ENCODE measurements at places on chromosomes 6 and 20.

DNA sequence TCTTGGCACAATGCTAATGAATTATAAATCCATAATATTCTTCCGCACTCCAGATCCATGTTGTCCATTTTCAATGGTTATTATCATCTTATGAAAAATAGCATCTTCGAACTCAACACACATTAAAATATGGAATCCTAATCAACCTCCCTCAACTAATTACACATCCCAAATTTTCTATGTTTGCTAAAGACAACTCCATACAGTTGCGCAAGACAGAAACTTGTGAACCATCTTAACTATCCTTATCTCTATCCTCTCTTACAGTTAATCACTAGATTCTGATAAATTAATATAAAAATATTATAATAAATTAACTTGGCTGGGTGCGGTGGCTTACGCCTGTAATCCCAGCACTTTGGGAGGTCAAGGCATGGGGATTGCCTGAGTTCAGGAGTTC, 38.3 kb upstream of the TFAP2B start:
- no peak for DNase-seq

GRCh38 chr6:56750686-56751085, 108.0 kb upstream of the DST start:
- DNase-seq = no peak

DNA sequence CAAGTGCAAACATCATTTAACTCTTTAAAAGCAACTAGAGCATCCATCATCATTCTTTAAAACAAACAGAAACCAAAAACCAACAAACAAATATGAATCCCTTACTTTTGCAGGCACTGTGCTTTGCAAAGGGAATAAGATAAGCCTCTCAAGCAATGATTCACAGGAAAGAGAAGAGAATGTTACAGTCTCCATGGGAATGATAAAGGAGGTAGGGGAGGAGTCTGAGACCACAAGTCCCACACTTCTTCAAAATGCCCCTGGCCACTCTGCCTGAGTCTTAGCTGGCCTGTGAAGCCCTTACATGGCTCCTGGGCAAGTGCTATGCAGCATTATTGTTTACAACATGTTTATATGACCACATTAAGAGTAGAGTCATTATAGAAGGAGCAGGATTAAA, 257.7 kb upstream of the MARCKS start:
- DNase-seq = no peak

GRCh38 chr6:39260456-39260855, 31.2 kb upstream of the KCNK5 start:
- no peak for DNase-seq

DNA sequence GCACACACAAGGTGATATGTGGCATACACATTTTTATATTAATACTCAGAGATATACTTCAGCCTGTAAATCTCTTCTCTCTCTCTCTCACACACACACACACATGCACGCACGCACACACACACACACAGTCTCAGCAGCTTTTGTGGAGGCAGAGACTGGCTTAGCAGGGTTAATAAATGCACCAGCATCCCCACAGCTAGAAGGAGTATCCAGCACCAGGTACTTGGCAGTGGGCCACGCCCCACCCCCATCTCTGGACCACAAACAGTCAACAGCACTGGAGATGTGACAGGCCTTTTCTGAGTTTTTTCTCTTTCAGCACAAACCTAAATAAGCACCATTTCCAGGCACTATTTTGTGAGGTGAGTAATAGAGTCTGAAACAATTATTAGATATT, 47.3 kb upstream of the LRFN2 start:
- no peak for DNase-seq

DNA sequence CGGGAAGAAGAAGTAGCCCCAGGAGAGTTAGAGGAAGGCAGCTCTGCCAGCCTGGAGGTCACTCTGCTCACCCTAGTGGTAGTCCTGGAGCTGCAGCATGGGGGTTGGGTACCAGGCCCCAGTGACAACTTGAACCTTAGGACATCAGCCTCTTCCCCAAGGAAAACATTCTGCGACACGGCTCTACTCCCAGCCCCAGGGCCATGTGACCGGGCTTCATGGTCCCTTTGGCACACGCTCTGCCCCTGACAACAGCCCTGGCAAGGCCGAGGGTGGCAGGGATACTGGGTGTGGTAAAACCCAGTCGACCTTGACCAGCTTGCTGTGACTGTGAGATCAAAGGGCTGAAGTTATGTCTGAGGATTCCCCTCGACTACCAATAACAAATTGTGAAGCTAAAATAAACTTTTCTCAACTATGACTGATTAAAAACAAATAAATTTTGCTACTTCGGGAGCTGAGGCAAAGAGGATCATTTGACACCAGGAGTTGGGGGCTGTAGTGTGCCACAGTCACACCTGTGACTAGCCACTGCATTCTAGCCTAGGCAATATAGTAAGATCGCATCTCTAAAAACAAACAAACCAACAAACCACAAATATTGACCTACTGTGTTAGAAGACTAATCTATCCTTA, 24.4 kb upstream of the ARID1B start:
- DNase-seq = no peak

GRCh38 chr6:87181903-87182302, 26.5 kb downstream of the ZNF292 start:
- DNase-seq = no peak

DNA sequence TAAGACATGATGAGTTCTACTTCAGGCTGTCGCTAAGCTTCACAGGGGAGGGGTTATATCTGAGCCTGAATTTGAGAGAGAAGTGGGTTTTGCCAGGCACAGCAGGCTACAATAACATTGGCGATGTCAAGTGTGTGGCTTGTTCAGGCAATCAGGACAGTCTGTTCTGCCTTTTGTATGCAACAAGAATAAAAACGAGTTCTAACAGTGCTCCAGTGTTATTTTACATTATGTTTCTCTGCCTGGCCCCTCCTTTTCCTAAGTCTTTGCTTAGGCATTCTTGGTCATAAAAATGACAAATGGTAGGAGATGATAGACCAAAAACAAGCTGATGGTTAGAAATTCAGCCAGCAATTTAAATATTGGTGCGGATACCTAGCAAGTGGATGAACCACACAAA, 26.8 kb downstream of the PAQR8 start:
- no peak for DNase-seq

GRCh38 chr20:36091561-36092397, 62.8 kb upstream of the EPB41L1 start:
- no peak for DNase-seq

- no peak for DNase-seq
Measured at GRCh38 chr6:35219683-35220326, 6.0 kb downstream of the SCUBE3 start.

- DNase-seq = no peak
Measured at GRCh38 chr6:91476000-91476399, 889.1 kb upstream of the MAP3K7 start.

DNA sequence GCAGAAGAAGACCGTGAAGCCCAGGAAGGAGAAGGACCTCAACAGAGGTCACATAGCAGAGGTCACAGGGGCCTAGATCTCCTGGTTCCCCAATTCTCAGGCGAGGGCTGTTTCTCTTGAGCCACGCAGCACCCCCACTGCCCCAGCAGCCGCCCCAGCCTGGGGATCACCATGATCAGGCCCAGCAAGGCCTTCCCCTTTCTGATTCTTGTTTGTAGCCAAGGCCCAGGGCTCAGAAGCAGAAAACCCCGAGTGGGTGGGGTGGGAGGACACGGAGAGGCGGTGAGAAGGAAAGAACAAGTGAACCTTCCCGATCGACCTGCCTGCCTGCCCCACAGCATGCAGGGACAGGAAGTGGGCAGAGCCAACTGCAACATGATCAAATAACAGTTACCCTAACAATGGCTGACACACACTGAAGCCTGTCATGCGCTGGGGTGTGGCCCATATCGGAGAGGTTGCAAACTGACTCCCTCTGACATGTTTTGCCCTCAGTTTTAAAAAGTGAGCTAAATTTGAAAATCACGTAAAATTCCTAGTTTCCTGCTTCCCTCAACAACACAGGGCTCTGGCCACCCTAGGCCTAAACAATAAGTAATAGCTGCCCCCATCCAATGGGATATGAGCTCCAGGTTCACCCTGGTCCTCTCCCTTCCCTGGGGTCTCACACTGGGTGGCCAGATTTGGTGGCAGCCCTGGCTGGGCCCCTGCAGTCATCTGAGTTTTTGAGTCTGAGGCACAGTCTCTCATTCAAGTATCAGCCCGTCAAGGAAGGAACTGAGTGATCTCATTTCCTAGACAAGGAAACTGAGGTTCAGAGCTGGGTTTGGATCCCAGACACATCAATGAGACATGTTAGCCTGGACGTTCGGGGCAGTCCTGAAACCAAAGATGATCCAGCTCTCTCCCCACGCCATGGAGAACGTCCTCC, 6.5 kb downstream of the PEDS1 start:
- DNase-seq = no peak

DNA sequence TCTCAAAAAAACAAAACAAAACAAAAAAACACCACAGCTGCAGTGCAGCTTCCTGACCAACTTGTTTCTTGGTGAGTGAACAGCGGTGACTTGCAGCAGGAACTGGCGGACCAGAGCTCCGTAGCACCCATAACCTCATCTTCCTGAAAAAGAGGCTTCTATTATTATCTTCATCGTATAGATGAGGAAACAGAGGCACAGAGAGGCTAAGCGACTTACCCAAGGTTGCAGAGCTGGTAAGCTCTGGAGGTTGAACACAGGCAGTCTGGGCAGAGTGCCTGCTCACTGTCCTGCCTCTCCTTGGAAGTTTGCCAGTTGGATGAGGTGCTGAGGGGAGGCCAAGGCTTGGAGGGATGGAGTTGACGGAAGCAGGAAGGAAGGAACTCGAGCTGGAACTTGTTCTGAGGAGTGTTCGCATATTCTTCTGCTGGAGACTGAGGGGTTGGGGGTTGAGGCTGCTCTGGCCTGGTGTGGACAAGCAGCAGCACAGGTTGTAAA, 47.9 kb upstream of the CCDC167 start:
- DNase-seq = no peak

DNA sequence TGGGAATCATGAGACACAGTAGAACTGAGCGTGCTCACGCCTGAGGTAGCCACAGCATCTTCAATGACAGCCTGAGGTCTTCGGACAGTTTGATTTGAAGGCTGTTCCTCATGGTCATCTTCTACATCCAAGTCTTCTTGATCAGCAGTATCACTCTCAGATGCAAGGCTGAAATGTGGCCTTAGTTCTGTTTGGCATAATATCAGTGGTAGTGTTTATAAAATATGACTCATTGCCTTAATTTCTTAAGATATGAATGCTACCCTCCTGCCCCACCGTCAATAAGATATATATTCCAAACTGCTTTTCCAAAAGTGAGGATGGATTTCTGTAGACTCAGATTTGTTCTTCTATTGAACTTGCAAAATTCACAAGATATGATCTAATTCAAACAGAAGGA, 17.5 kb upstream of the MAP7 start:
- no peak for DNase-seq

DNA sequence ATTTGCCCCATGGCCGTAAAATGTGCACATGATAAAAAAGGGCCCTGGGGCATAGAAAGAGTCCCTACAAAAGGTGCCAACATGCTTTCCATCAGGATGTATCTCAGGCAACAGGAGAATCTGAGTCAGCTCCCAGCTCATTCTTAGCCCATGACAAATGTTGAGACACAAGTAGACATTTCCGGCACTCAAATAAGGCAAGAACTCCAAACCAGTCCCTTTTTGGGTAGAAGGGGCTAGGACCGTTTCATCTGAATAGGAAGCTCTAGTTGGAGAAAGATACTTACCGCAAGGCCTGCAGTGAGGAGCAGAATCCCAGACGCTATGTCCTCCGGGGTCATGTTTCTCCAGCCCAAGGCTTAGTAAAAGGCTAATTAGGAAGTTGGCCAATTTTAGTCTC, 261.0 kb upstream of the RIN2 start:
- DNase-seq = no peak

DNA sequence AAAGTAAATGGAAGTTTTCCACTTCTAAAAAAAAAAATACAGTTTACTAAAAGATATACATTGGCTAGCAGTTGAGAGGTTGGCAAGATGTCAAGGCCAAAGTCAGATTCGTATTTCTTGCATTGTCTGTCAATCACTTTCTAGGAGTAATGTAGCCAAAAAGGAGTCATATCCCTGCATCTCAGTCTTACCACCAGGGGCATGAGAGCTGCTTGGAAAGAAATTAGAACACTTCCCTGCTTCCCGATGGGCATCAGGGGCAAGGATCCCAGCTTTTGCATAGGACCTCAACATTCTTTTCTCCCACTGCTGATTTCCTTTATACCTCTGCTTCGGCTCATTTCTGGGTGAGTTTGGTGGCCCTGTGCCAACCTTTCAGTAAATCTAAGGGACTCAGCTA, 581.0 kb upstream of the MAP3K7 start:
- no peak for DNase-seq

GRCh38 chr6:39280247-39280731, 33.9 kb downstream of the KCNK17 start:
- no peak for DNase-seq

DNA sequence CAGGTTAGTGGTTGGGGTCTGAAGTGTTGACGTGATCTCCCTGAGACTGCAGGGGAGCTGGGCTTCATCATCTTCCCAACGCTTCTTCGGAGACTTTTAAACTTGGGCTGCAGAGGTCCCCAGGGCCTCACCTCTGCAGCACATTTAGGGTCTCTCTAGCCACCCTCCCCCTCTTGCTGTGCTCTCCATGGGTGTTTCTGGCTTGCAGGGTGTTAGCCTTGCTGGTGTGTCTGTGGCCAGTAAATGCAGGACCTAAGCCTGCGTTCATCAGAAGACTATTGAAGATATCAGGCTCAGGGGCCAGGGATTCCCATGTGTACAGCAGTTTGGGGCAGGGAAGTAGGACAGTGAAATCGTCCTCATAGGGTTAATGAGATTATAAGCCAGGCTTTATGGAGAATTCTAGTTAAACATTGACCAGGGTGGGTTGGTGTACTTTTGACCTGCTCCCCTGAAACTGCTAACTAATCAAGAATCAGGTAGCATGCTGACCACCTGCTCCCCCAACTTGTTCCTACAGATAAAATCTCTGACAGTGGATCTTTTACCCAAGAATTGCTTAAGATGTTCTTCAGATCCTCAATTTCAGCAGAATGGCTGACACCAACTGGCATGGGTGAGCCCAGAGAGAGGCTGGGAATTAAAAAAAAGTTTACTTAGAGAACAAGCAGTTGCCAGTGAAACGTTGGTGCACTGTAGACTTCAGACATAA, 3.8 kb upstream of the DDO start:
- no peak for DNase-seq

DNA sequence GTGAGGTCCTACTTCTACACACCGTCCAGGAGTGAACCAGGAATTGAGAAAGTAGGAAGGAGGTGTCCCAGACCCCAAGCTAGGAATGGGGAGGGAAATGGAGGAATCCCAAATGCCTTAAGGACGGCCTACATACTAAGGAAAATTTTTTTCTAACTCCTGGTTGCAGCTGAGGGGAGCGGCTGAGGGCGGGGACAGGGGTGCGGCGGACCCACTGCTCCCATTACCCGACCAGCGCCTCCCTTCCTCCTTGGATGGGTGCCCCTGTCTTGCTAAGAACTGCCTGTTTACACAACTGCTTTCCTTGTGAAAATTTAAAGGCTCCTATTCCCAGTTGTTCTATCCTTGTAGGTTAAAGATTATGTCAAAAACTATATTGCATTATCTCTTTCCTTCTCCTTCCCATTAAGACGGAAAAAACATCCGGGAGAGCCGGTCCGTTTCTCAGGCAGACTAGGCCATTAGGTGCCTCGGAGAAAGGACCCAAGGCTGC, 699 bp upstream of the HSPA1B start:
- DNase-seq = peak; percentile 76

- no peak for DNase-seq
Measured at GRCh38 chr6:169046021-169046420, 207.6 kb downstream of the THBS2 start.

GRCh38 chr6:7143476-7143974, 35.8 kb downstream of the RREB1 start:
- DNase-seq = no peak

- no peak for DNase-seq
Measured at GRCh38 chr6:149127212-149127611, 190.3 kb upstream of the TAB2 start.

All from liver (tissue), 10 donors.